A673 (cell line): ENCODE measurements at places on chromosomes 13 and 19. TPM values are rescaled to one million over a fixed set of nuclear protein-coding genes. Genes with fewer than 3 reads are reported as not detected.

GRCh38 chr19:17536955-17537354 lies 18.5 kb upstream of the COLGALT1 start:
- DNase-seq = no peak
- no peaks in the 10 kb centered on the region for H3K27me3 ChIP-seq
- no peak overlapping the region for H3K4me3 ChIP-seq
- H3K27ac ChIP-seq = no peak overlapping the region
- no peaks in the 10 kb centered on the region for H3K36me3 ChIP-seq

EDDM13 gene
- not detected in 2 replicates for total RNA-seq

TEX29 gene
- 0.45 and 0.76 TPM in 2 replicates for total RNA-seq

GRCh38 chr19:51078104-51078503 lies 4.6 kb downstream of the KLK14 start:
- H3K4me1 ChIP-seq = no peaks in the 10 kb centered on the region
- no peak for DNase-seq
- no peak overlapping the region for H3K4me3 ChIP-seq

- DNase-seq = no peak
- H3K27me3 ChIP-seq = no peaks in the 10 kb centered on the region
- H3K4me3 ChIP-seq = no peak overlapping the region
- no peaks in the 10 kb centered on the region for H3K4me1 ChIP-seq
Measured at GRCh38 chr13:91891141-91891540, 492.7 kb downstream of the GPC5 start.

ANGPTL4 gene
- total RNA-seq = 1.1 and 1.7 TPM in 2 replicates

RXFP2 gene
- total RNA-seq = not detected in 2 replicates

DNA sequence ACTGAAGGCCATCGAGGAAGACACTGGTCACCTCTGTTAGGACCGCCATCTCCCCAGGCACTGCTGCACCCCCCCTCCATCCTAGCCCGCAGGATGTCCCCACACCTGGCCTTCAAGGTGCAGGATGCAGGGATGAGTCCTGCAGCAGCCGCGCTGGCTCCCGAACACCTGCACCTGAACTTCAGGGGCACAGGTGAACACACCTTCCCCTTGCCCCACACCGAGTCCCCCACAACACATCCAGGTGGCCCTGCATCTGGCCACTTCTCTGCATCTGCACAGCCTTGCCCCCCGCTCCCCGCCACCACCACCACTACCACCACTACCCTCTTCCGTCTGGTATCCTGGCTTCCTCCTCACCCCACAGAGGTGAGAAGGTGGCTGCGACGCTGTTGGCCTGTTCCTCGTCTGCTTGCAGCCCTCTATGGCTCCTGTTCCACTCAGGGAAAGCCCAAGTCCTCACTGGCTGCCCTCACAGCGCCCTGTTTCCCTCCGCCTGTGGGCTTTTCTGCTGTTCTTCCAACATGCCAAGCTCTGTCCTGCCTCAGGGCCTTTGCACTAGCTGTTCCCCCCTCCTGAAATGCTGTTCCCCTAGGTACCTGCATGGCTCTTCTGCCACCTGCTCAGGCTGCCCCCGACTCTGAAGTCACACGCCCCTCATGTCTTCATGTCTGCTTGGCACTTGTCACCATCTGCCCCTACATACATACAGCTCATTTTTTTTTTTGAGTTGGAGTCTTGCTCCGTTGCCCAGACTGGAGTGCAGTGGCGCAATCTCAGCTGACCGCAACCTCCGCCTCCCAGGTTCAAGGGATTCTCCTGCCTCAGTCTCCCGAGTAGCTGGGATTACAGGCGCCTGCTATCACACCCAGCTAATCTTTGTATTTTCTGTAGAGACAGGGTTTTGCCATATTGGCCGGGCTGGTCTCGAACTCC lies 1.4 kb upstream of the CERS1 start:
- H3K27me3 ChIP-seq = no peaks in the 10 kb centered on the region
- H3K4me1 ChIP-seq = peaks cover 10% of the 10 kb centered on the region

DNA sequence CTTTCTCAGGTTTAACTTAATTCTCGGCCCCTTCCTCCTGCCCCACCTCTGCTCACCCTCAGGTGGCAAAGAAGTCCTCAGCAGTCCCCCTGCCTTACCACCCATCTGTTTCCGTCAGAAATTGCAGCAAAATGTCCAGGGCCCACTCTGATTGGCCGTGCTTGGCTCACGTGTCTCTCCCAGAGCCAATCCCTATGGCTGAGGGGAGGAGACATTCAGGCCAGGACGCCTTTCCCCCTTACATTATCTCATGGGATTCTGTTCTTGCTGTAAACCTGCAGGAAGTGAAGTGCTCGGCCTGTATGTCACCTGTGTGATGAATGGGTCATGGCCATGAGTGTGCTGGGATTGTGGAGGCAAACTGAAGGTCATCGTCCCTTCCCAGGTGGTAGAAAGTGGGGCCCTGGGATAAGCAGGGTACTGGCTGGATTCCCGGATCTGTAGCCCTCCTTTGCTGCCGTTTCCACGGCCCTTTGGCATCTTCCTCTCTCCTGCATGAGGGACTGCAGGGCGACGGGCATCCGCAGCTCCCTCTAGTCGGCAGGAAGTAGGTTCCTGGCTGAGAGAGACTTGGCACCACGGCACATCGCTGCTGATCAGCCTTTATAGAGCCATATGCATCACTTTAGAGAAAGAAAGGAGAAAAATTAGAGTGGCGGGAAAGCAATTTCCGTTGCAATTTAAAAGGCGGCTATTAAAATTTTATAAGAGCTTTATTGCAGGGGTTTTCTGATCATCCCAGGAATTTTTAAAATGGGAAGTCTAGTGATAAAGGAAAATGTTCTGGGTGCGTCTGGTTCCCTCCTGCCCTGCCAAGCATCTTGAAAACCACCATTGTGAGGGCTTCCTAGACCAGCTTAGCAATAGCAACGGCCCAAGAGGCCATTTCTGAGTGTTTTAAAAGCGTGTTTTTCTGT lies 118.2 kb downstream of the SIPA1L3 start:
- H3K27ac ChIP-seq = no peak overlapping the region
- H3K36me3 ChIP-seq = no peaks in the 10 kb centered on the region
- H3K4me1 ChIP-seq = no peaks in the 10 kb centered on the region

GRCh38 chr19:33789344-33789743 lies 7.3 kb upstream of the KCTD15 start:
- H3K4me3 ChIP-seq = no peak overlapping the region
- no peak for DNase-seq
- no peaks in the 10 kb centered on the region for H3K36me3 ChIP-seq
- peaks cover 25% of the 10 kb centered on the region for H3K27me3 ChIP-seq
- no peak overlapping the region for H3K27ac ChIP-seq
